ENCODE measurements at places on chromosomes 6 and 20. TPM values are rescaled to one million over a fixed set of nuclear protein-coding genes. Genes with fewer than 3 reads are reported as not detected.
A peak's percentile ranks its signal among the peaks of the same experiment; 100 is the strongest.

DNA sequence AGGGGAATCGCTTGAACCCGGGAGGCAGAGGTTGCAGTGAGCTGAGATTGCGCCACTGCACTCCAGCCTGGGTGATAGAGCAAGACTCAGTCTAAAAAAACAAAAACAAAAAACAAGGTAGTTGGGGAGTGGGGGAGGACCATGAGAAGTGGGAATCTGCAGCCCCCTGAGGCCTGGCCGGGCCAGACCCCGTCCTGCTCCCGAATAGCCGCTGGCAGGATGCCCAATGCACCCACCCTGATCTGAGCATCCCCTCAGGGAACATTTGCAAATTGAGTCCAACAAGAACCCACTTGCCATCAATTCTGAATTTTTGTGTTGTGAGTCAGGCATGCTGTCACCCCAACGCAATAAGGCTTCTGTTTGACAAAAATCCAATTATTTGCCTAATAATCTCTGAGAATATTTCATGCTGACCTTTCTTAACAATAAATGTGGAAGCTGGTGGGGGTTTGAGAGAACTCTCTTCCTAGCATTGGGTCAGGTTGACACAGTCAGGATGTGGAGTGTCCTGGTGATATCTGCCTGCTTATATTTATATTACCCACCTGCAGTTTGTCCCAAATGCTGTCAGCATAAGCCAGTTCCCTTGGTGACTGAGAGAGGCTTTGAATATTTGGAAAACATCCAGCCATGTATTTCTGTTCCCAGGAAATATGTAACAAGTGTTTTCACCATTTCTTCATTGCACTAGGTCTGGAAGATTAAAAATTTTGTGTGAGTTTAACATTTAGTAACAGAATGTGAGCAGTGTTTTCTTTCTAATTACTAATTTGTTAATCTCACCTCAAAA is 28.4 kb upstream of the FRMD1 start:
- no peak for DNase-seq

DNA sequence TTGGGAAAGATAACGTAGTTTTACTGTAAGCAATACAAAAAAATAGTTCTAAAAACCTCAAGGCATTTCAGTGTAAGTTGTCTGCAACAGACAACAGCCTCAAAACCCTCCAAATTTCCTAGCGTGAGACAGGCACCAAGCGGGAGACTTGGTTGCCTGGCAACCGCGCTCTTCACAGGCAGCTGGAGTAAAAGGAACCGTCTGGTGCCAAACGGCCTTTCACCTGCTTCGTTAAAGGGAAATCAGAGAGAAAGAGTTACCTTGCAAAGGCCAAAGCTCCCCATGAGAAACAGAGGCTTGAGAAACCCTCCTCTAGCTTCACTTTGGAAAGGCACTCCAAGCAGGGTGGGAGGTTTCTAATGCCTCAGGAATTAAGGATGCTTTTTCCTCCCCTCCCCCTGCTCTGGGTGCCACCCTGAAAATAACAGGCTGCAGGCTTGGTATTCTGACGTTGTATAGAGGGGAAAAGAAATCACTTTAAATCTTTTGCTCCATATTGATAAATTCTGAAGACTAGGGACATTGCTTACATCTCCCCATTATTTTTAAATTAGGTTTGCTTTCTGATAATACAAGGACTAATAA is 129.7 kb upstream of the UFL1 start:
- no peak for DNase-seq

DNA sequence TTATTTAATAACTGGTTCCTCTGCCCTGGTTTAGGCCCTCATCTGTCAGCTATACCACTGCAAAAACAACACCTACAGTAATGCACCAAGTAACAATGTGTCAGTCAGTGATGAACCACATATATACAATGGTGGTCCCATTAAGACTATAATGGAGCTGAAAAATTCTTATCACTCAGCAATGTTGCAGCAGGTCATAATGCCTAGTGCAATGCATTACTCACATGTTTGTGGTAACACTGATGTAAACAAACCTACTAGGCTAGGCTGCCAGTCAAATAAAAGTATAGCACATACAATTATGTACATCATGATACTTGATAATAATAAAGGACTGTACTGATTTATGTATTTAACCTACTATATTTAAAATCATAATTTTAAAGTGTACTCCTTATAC is 31.3 kb downstream of the RARS2 start:
- DNase-seq: no peak

GRCh38 chr6:73391675-73392074 is 3.0 kb upstream of the DDX43 start:
- DNase-seq: no peak

DNA sequence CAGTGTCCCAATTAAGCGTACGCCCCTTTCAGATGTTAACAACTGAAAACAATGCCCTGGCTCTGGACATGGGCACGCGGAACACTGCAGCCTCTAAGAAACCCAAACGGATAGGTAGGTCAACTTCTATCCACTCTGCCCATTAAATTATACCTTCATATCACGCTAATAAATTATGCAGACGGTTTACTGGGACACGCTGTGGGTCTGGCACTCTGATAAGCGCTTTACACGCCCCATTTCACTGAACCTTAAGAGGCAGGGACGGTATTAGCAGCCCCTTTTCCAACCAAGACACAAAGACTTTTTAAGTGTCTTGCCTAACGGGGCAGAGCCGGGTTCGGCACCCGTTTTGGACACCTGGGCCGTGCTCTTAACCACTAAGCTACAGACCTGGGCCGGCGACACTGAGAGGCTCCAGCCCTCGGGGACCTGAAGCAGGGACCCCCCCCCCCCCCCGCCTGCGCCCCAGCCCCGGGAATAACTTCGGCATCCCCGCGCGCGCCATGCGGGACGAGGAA is 744 bp downstream of the STAU1 start:
- peak; percentile 59 for DNase-seq

DNA sequence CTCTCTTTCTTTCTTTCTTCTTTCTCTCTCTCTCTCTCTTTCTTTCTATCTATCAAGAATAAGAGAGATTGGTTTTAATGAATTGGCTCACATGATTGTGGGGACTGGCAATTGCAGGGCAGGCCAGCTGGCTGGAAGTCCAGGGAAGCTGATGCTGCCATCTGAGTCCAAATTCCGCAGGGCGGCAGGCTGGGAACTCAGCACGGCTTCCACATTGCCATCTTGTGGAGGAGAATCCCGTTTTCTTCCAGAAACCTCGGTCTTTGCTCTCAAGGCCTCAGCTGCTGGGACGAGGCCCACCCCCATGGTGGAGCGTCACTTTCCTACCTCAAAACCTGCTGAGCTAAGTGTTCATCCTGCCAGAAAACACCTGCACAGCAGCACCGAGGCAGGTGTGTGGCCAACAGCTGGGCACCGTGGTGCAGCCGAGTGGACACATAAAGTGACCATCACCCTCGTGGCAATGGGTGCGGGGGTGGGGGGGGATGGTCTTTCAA is 58.8 kb upstream of the SLCO4A1 start:
- no peak for DNase-seq

- DNase-seq: no peak
Observed at GRCh38 chr20:26218301-26218700, 521.6 kb upstream of the ZNF337 start.

DNA sequence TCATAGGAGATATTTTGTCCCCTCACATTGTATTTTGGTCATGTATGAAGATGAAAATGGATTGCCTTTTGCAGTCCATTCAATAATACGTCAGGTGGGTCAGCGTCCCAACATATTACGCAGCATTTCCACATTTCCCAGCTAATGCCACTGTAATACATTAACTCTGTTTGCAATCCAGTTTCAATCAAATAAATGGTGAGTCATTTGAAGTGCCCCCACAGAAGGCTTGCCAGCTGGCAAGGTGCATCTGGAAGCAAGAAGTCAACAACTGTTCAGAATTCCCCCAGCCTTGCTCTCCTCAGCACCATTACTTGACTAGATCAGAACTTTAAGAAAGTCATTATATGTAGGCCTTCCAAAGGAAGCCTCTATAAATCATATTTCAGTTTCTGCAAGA is 50.4 kb downstream of the PHACTR1 start:
- no peak for DNase-seq

GRCh38 chr6:165762876-165763275 is 99.8 kb upstream of the PDE10A start:
- DNase-seq: no peak

GRCh38 chr6:134034961-134035822 is 17.2 kb downstream of the SLC2A12 start:
- DNase-seq: no peak

DNA sequence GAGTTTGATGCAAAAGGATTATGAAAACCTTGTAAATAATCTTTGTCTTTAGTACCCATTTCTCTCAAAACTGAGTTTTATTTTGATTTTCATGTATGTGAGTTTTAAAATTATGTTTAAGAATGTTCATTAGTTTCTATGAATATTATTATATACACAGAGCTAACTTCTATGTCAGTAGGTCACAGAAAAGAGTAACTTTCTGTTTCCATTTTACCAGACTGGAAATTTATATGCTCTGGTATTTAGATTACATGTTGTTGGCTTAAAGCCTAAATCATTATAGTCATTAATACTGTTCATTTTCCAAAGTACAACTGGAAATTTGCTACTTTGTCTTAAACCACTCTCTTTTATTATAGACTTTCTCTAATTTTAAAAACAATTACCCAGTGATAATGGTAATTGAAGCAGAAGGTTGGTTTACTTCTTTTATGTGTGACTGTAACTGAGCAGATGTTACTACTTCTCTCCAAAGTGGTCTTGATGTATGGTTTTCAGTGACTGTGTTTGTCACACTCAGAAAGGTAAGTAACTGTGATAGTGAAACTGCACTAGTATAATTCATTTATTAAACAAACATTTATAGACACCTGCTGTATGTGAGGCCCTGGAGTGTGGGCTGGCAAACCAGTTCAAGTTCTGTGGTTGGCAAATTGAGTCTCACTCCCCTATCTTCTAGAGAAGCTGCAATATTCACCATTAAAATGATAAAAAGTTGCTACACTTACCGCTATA is 13.2 kb downstream of the CRYBG1 start:
- no peak for DNase-seq

DNA sequence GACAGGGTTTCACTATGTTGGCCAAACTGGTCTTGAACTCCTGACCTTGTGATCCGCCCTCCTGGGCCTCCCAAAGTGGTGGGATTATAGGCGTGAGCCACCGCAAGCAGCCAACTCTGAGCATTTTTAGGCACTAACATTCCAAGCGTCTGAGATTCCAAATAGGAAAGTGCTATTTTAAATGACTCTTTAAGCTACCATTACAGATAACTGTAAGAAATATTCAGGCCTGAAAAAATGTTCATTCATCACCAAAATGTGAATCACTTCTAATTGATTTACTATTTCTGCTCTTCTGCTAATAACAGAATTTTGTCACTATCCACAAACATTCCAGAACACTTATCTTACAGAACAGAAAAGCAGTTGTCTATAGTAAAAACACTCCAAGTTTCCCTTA is 106.5 kb downstream of the BACH2 start:
- DNase-seq: no peak

DNA sequence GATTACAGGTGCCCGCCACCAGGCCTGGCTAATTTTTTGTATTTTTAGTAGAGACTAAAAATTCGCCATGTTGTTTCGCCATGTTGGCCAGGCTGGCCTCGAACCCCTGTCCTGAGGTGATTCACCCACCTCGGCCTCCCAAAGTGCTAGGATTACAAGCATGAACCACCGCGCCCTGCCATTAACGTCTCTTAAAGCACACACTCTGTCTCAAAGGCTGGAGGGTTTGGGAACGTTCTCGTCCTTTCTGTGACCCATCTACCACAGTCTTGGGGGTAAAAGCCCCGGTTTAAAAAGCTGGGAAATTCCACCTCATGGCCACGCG is 57.8 kb upstream of the ARID1B start:
- no peak for DNase-seq

DNA sequence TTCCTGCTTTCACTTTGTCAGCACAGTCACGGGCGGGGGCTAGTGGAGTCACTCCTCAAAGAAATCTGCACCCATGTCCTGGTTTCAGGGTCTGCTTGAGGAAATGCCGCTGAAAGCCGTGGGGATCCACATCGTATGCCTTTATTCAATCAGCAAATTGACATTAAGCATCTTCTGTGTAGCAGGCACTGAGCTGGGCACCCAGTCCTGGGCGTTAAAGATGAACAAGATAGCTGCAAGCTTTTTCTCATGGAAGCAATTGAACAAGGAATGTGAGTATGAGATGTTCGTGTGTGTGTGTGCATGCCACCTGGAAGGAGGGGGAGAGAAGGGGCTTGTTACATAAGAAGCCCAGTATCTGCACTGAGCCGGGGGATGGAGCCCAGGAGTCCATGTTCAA is 243.9 kb downstream of the SMOC2 start:
- no peak for DNase-seq

DNA sequence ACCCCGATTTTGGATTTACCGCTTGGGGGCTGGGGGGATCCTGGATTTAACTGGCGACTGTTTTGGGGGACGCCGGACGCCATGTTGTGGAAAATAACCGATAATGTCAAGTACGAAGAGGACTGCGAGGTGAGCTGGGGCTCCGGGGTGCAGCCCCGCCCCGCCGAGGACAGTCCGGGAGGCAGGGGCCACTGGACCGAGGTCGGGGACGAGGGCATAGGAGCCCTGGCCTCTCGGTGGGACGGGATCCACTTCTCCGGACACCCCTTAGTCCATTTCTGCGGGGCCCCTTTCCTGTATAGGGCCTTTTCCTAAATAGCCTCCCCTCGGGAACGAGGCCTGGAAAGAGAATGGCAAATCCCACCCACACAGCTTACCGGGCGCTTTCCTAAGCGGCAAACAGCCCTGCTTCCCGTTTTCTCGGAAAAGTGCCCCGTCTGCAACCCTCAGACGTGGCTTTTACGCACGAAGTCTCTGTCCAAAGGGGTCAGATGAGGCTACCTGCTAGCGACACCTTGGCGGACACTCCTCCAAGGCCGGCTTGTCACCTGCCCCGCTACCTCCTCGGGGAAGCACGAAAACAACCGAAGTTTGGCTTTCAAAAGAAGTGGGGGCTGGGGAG is 469 bp downstream of the TFAP2C start:
- no peak for DNase-seq

GRCh38 chr6:3512832-3513231 is 56.0 kb upstream of the SLC22A23 start:
- no peak for DNase-seq

DNA sequence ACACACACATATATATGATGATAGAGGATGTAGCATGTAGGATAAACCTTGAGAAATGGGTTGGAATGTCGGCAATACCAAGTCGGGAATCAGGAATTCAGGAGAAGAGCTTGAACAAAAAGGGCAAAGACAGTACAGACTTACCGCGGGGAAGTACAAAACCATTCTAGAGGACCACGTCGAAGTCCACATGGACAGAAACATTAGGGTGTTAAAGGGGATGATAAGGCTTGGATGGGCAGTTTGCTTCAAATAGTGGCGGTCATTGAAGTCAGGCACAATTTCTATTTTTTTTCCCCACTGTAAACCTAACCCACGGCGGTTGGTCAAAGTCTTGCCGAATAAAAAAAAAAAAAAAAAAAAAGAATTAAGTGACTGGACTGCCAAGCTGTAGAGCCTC is 766 bp upstream of the NUS1 start:
- DNase-seq: no peak

GTSF1L gene
- not detected for total RNA-seq

RCAN2 gene
- total RNA-seq: 8.2 TPM

CHRNA4 gene
- not detected for total RNA-seq

TCP11 gene
- total RNA-seq: not detected

SGK2 gene
- 253 TPM for total RNA-seq

SMIM13 gene
- 9.0 TPM for total RNA-seq

PACRG gene
- 0.47 TPM for total RNA-seq

TMEM74B gene
- 0.42 TPM for total RNA-seq

Measured in liver (tissue), 10 donors.